ENCODE measurements at places on chromosomes 12 and 14.

DNA sequence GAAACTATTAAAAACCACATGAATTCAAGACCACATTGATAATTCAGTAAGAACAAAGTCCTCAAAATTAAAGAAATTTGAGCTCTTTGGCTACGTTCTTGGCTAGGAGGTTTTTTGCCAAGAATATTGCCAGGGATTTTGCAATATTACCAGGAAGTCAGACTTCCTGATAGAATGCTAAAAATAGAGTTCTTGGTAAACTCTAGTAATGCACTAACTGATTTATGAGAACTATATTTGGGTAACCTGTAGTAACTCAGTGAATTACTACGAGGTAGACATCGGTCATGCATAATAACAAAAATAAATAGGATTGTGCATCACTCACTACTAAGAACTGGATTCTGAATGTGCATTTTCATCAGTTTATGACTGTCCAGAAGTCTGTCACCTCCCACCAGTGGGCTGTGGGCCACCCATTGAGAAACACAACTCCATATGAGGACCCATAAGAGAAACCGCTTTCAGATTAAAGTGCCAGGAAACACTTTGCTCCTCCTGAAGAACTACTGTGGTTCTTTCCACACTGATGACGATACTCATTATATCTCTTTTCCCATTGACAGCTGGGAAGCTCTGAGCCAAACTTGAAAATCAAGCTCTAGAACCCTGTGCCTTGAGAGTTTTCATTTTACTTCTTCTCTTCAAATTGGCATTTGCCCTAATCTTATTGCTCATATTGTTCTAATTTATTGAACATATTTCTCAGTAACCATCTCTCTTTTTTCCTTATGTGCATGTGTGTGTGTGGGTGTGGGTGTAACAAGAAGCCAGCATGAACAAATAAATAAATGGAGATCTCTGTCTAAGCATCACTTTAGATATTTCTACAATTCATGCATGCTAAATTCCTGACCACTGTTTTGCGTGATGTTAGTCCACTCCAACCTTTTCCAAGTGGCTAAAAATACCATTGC, 116.6 kb downstream of the BCL11B start:
- no peak for DNase-seq

- DNase-seq: no peak
These were observed 5.4 kb downstream of the IFFO1 start for GRCh38 chr12:6550294-6551062.

DNA sequence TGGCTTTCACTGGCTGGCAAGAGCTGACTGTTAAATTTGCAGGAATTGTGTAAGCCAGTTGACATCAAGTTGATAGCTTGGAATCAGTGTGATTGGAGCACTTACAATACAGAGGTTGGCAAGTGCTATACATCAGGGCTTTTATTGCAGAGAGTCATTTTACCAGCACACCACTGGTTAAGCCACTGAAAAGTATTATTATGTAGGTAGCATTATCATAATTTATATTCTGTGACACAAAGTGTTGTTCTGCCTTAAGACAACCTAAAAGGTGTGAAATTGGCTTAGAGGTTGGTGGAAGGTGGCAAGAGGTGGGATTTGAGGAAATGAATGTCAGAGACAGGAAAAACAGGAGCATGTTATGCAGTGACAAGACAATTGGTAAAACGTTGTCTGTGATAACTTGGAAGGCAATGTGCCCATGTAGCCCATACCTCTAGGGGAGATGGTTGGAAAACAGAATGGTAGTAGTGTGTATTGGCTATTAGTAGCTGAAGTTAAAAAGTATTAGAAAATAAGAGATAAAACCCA, 172.9 kb upstream of the PRICKLE1 start:
- DNase-seq: no peak

GRCh38 chr12:106901276-106901675, 54.4 kb upstream of the TMEM263 start:
- no peak for DNase-seq

DNA sequence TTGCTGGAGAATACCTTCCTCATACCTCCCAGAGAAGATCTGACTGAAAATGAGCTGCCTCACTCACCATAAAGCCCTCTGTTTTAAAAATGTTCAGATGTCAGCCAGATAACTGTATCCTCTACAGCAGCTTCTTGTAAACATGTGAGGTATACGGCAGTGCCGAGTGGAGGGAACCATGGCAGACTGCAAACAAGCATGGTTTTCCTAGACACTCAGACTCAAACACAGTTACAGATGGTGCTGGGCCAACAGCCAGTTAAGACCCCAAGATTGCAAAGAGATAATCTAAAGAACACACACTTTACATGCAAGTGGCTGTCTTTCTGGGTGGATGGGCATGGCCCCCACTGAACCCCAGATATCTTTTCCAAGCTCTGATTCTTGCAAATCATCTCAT, 16.6 kb upstream of the CCDC177 start:
- no peak for DNase-seq

- no peak for DNase-seq
These were observed 433.4 kb upstream of the OR4E1 start for GRCh38 chr14:22106700-22107697.

GRCh38 chr12:5581616-5582015, 149.7 kb downstream of the NTF3 start:
- no peak for DNase-seq

DNA sequence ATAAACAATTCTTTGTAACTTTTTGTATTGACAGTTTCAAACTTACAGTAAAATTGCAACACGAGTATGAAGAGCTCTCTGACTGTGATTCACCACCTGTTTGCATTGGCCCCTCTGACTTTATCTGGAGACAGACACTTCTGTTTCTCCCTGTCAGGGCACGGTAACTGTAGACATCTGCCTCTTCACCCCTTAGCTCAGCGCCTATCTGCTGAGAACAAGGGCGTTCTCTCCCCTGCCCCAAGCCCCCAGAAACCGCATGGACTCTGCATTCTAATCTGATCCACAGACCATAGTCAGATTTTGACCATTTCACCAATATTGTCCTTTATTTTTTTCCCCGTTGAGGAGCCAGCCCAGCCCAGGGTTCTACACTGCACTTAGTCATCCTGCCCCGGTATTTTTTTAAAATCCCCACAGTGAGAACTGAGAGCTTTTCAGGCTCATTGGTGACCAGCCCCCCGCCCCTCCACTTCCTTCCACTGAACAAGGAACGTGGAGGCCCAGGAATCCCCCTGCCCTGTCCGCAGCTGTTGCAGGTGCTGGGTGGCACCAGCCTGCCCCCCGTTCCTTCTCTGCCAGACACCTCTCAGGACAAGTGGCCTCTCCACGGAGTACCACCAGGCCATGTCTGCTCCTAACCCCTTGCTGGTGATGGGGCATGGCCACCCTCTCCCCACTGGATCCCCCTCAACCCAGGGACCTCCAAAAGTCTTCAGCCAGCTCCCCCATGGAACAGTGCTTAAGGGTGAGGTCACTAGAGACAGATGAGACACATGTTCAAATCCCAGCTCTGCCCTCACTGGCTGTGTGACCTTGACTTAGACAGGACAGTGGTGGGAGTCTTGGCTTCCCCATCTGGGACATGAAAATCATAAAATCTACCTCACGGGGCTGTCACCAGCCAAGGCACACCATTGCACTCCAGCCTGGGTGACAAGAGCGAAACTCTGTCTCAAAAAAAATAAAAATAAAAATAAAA, 11.2 kb downstream of the RHOF start:
- DNase-seq: no peak

DNA sequence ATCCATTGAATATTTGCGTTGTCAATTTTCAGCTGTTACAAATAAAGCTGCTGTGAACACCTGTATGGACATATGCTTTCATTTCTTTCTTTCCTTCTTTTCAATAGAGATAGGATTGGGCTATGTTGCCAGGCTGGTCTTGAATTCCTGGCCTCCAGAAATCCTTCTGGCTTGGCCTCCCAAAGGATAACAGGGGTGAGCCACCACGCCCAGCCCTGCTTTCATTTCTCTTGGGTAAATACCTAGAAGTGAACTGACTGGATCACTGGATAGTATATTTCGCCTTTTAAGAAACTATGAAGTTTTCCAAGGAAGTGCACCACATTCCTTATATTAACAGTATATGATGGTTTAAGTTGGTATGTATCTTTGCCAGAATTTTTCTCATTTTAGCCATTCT, 32.3 kb upstream of the EAPP start:
- DNase-seq: no peak

DNA sequence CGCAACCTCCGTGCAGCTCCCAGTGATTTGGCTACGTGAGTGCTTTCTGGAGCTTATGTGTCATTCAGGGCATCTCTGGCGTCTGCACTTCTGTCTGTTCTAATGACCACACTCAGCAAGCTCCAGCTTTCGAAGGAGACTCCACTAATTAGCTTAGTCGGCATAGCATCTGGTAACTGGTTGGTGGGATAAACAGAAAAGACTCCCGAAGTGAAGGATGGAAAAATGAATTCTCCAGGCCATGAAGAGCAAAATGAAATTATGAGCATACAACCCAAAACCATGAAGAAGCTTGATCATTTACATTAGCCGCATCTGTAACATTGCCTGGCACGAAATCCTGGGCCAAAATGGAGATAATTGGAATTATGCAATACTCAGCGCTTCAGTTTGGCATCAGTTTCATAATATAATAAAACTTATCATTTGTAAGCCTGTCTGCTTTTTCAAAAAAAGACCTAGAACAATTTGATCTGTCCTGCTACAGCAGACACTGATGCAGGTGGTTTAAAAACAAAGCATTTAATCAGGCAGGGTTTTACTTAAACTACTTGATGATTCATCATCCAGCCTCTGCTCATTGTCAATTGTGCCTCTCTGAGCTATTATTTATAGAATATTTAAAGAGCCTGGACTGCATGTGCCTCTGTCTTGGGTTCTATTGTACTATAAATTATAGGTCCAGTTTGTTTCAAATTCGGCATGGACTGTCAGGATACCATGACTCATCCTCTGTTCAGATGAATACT, 87.4 kb downstream of the SYT1 start:
- DNase-seq: no peak

GRCh38 chr12:4472046-4472445, 26.4 kb upstream of the FGF6 start:
- DNase-seq: no peak

DNA sequence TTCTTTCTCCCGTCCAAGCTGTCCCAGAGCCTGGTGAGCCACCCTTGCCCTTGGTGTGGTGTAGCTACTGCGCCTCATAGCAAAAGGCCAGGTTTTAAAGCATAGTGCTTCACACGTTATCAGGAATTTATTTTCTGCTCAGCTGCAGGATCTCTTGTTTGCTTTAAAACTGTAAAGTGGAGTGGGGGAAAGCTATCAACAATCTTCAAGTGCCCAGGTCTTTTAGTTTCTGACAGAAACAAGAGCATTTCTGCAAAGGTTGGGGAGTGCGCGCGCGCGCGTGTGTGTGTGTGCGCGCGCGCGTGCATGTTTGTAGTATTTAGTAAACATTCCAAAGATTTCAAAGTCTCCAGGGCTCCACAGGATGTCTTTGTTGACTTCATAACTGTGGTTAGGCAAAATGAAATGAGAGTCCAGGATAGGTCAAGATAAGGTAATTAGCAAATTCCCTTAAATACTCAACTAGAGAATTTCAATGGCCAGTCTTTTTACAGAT, 45.5 kb downstream of the EML1 start:
- no peak for DNase-seq

- no peak for DNase-seq
These were observed 821.8 kb upstream of the LRFN5 start for GRCh38 chr14:40784860-40785259.

GRCh38 chr14:70257526-70257925, 68.8 kb upstream of the SLC8A3 start:
- DNase-seq: no peak

- no peak for DNase-seq
These were observed 268.1 kb upstream of the RTL1 start for GRCh38 chr14:101171650-101172049.

Measured in stimulated activated CD8-positive, alpha-beta memory T cell treated with anti-CD3 and anti-CD28 coated beads, Interleukin-7, amount 100 ng/mL, for 4 hours (primary cell).